GM19239 (cell line): ENCODE measurements at places on chromosomes 1 and 21.

DNA sequence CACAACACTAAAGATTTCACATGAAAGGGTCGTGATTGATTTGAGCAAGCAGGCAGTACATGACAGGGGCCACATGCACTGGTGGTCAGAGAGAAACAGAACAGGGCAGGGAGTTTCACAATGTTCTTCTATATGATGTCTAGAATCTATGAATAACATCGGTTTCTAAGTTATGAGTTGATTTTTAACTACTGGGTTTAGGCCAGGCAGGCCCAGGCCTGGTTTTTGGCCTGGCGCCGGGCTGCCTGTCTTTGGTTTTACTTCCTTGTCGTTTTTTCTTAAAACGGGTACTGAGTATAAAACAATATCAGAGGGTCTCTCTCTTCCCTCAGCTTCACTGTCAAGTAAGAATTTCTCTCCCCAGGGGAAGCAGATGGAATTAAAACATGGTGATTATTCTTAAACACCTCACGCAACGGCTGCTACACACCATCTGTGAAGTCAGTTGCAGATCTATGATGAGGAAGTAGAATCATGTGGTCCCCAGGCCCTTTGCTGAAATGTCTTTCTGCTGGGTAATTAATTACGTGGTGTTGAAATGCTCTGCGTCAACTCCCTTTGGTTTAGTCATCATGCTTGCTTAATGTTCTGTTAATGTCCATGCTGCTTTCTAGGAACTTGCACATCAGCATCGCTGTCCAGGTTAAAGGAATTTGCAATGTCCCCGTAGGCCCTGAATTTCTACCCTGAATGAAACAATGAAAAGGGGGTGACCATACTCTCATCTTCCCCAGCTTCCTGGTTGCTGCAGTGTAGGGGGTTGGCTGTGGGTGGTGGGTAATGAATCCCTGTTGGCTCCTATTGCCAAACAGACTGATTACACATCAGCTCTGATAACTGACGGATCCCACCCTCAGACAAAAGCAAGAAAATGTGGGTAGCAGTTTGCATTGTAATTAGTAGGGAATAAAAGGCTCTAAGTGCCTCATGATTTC lies 70.3 kb downstream of the SERINC2 start:
- DNase-seq, result no peak

- no peak for DNase-seq
Observed at GRCh38 chr1:11072216-11072917, 12.5 kb upstream of the SRM start.

DNA sequence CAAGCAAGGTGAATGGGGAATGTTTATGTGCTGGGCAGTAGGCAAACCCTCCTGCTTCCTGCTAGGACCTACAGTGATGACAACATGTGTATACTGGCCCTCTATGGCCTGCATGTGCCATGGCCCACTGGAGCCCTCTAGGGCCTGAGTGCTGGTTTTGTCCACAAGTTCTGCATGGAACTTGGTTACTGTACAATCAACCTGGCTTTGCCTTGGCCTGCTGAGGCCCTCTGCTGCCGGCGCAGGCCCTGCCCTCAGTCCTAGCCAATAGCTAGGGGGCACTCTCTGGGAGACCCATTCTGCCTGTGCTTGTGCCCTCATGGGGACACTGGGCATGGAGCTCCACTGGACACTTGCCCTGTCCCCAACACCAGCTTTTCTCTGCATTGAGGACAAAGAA lies 138.6 kb upstream of the NGF start:
- no peak for DNase-seq

- DNase-seq, result no peak
Observed at GRCh38 chr1:169698976-169699375, 12.4 kb downstream of the SELL start.

- no peak for DNase-seq
Observed at GRCh38 chr1:15866721-15867201, 19.3 kb downstream of the SPEN start.

- DNase-seq, result no peak
Observed at GRCh38 chr21:38067086-38067739, 151.0 kb upstream of the KCNJ6 start.
